ENCODE measurements at places on chromosomes 11 and 22. TPM values are rescaled to one million over a fixed set of nuclear protein-coding genes. Genes with fewer than 3 reads are reported as not detected.

Gene LGR4
- 50.3 TPM for total RNA-seq

Gene CATSPER1
- total RNA-seq: 1.8 TPM

Gene MPST
- total RNA-seq: 70.5 TPM

Gene C11orf16
- total RNA-seq: not detected

Gene TXNRD2
- 26.1 TPM for total RNA-seq

Gene IL17REL
- total RNA-seq: 0.08 TPM
